T-helper 22 cell (primary cell): ENCODE measurements at places on chromosomes 3 and 15.

DNA sequence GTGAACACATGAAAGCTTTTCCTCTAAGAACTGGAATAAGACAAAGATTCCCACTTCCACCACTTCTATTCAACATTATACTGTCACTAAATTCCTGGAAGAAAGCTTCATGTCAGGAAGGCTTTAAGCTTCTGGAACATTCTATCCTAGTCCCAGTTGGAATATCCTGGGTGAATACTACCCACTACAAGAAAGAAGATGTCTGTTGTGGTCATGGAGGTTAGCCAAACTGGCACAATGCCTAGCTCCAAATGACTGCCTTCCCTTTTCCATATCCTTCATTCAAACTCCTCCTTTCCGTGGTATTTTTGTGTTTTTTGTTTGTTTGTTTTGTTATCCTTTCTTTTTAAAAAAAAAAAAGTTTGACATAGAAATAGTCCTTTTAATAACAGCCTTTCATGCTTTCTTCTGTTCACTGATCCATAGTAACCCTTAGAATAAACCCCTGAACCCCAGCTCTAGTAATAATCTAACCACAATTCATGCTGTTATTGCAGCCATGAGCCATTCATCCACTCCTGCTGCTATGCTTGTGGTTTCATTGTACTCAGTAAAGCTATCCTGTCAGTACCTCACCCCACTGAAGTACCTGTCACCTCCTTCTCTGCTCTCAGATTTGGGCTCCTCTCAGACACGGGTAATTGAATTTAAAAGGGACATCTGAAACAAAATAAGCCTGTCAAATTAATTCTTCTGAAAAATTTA lies 447.5 kb downstream of the IGSF11 start:
- no peak for DNase-seq

- no peak for DNase-seq
Observed at GRCh38 chr3:190494907-190495306, 19.0 kb upstream of the IL1RAP start.

DNA sequence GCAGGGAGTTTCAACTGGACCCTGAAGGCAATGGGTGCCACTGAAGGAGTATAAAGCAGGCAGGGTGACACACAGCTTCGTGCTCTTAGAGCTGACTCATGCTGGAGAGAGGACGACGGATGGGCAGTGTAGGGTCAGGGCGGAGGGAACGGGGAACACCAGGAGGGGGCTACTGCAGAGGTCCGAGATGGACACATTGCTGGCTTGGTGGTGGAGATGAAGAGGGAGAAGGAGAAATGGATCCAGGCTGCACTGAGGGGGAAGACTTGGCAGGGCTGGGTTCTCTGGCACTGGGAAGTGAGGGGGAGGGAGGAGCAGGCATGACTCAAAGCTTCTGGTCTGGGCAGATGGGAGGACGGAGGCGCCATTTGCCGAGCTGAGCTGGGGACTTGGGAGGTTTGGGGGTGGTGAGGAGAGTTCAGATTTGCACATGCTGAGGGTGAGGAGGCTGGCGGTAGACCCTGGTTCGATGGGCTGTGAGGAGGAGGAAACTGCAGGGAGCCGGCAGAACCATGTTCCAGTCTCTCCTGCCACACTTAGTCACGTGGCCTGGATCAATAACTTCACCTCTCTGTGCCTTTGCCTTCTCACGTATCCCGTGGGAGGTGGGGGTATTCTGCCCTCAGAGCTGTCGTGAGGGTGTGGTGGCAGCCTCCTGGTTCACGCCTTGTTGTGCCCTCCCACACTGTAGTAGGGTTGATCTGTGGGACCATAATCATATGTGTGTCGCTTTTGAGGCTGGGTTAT lies 4.6 kb upstream of the KCTD6 start:
- no peak for DNase-seq

DNA sequence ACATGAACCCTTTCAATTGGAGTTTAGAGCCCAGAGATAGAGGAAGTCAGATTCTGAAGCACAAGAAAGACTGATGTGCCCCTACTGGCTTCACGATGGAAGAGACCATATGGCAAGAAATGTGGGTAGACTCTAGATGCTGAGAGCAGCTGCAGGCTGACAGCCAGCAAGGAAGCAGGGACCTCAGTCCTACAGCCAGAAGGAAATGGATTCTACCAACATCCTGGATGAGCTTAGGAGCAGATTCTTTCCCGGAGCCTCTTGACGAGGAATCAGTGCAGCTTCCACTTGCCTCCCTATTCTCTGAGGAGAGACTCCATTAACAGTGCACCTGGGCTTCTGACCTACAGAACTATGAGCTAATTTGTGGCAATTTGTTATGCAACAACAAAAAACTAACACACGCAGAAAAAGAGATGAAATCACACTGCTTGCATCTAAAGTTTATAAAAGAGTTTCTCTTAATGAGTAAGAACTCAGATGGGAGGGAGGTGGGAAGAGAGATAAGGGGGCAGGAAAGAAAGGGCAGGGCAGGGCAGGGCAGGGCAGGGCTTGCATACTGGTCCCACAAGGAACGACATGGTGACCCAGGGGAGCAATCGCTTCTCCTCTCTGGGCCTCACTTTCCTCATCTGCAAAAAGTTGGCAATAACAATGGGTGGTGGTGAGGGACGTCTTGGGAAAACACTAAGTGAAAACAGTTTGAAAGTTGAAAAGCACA lies 440.9 kb downstream of the FOXP1 start:
- no peak for DNase-seq

DNA sequence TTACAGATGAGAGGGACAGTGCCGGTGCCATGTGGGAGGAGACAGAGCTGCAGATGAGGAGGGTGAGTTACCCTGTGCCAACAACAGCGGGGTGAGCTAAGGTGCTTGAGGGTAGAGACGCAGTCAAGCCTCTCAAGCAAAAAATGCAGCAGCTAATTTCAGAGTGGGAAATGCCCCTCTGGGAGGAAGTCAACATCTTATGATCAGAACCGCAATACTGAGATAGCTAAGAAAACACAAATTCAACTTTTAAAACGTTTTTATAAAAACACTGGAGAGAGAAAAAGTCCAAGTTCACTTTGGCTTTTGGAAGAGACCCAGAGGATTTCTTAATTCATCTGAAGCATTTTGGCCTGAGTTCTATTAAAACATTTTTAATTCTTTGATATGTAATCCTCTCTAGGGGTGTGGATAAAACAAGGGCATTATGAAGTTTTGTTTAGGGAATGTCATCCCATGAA lies 319.2 kb downstream of the SLC9A9 start:
- DNase-seq: no peak

DNA sequence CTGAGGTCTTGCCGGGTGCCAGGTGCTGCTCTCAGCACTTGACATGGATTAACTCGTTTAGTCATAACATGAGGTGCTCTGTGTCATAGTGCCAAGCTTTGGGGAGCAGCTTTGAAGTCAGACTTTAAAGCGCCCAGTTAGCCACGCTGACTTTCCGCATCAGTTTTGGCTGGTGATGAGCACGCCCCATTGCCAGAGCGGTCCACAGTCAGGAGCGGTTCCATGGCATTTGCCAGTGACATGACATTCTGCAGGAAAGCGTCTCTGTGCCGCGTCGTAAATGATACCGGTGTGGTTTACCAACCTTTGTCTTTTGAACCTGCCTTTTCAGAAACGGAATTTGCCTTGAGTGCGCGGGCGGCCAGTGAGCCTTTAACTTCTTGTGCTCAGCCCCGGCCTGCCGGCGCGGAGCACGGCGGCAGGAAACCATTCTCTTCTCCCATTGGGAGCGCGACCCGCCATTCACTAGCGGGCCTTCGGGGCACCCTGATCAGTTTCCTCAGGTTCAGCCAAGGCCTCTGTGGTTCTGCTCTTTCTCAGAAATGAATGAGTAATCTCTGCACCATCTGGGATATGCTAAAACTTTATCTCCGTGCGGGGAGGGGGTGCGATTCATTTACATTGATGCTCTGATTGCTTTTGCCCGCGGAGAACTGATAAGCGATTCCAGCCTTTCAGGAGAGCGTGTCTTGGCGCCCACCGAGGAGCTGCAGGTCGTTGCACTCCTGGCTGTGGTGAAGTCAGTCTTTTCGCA lies 1.7 kb upstream of the SLC2A2 start:
- DNase-seq: no peak
